ENCODE measurements at places on chromosomes 1 and 21.

- DNase-seq: no peak
These were observed 1.7 kb downstream of the PIP5K1A start for GRCh38 chr1:151199873-151200581.

- no peak for DNase-seq
These were observed 208.8 kb upstream of the ADGRL4 start for GRCh38 chr1:79215311-79215710.

DNA sequence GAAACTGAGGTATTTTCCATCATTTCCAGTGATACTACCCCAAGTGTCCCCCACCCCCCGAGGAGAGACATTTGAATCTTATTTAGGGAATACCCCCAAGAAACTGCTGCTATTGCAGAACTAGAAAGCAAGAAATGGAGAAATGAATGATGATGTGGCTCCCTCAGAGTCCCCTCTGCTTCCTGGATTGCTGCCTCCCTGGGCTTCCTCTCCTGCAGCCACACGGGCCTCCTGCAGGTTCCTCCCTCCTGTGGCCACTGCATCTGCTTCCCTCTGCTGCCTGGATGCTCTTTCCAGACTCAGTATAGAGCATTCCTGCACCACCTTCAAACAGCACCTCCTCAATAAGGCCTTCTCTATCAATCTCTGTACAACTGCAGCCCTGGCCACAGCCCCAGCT is 69.3 kb downstream of the SLC25A24 start:
- DNase-seq: no peak

DNA sequence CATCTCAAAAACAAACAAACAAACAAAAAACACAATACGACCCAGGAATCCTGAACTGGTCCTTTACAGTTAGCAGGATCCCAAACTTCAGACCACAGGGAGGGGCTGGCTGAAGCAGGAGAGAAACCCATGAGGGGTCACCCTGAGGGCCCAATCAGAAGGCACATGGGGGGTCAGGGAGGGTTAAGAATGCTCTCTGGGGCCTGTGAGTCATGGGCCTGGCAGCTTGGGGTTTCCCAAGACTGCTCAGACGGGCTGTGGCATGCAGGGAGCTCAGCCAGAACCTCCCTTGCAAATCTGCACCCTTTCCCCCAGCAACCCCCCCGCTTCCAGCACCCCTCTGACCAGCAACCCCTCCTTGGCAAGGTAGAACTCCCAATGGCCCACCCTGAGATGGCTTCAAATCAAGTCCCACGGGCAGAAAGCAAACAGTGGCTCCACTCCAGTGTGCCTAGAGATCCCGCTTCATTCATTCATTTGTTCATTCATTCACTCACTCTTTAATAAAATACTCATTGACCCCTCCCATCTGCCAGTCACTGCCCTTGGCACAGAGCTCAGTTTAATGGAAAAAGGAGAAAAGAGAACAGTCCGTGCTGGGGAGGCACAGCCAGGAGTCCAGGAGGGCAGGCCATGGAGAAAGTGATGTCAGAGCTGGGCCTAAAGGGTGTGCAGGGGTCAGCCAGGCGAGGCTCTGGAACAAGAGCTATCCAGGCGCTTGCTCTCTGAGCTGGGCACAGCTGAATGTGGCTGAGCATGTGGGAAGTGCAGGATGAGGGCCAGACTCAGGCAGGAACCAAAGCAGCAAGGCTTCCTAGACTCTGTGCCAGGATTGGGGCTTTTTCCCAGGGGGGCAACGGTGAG is 8.2 kb downstream of the UQCRHL start:
- no peak for DNase-seq

DNA sequence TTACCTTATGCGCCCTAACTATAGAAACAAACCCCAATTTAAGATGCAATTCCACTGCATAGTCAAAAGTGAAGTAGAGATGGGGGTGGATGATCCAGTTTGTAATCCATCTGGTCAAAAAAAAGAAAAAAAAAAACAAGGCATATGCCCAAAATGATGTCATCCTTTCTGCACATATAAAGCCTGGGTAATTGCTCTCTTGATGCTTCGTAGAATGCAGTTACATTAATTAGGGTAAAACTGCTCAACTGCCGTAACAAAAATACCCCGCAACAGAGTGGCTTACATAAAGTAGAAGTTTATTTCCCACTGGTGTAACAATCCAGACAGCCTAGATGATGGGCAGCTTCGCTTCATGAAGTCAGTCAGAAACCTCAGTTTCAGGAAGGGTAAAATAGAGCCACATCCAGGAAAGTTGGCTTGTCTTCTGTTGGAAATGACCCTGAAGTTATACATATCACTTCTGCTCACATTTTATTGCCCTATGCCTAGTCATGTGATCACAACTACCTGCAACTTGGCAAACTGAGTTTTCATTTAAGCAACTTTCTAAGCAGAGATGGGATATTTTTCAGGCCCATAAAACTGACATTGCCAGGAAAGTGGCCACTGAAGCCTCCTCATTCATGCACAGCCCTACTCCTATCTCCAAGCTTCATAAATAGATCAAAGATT is 221.7 kb downstream of the C1orf94 start:
- DNase-seq: no peak

GRCh38 chr1:214816603-214817002 is 213.6 kb downstream of the CENPF start:
- no peak for DNase-seq

DNA sequence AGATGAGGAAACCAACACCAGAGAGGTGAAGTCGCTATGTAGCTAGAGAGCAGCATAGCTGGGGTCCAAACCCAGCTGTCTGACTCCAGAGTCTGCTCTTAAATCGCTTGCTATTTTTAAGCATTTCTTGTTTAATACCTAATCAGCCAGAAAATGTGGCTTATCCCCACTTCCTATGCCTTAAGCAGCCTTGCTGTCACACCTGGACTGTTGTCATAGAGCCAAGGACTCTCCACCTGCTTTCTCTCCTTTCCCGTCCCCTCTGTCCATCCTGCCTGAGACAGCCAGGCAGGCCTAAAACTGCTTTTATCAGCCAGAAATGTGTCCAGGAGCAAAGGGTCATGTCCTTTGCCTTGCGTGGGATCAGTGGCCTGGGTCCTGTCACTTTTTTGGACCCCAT is 28.3 kb upstream of the EPHA8 start:
- DNase-seq: no peak

DNA sequence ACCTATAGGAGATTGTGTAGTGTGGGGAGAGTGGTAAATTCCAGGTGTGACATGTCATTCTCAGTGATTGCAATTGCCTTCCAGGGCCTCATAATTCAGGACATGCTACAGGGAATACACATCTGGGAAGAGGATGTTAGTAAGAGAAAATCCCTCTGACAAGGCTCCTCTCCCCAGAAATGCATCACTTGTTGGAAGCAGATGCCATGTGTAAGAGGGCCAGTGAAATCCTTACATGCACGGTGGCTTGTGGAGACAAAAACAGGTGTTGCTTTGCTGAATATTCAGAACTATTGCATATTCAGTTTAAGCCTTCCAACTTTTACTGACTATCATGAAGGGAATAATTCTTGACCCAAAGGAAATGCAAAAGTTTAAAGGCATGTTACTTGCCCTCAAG is 503.4 kb downstream of the NEGR1 start:
- no peak for DNase-seq

GRCh38 chr1:21368515-21369289 is 71.2 kb upstream of the NBPF3 start:
- DNase-seq: peak; percentile 56

- no peak for DNase-seq
These were observed 85.9 kb upstream of the ADAM30 start for GRCh38 chr1:119981986-119982815.

- DNase-seq: no peak
These were observed 76.5 kb downstream of the OLIG1 start for GRCh38 chr21:33146467-33146866.

DNA sequence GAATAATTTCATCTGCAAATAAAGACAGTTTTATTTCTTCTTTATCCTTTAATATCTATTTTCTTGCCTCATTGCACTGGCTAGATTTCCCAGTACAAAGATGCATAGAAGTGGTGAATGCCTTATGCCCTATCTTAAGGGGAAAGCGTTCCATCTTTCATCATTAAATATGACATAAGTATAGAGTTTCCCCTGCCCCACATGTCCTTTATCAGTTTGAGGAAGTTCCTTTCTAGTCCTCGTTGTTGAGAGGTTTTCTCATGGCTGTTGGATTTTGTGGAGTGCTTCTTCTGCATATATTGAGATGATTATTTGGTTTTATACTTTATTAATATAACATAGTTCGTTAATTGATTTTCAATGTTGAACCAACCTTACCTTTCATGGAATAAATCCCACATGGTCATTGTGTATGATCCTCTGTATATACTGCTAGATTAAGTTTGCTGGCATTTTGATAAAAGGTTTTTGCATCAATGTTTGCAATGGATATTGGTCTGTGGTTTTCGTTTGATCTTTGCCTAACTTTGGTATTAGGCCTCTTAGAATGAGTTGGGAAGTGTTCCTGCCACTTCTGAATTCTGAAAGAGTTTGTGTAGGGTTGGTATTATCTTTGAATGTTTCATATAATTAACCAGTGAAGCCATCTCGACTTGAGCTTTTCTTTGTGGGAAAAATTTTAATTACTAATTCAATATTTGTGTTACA is 15.6 kb downstream of the PRKACB start:
- no peak for DNase-seq

DNA sequence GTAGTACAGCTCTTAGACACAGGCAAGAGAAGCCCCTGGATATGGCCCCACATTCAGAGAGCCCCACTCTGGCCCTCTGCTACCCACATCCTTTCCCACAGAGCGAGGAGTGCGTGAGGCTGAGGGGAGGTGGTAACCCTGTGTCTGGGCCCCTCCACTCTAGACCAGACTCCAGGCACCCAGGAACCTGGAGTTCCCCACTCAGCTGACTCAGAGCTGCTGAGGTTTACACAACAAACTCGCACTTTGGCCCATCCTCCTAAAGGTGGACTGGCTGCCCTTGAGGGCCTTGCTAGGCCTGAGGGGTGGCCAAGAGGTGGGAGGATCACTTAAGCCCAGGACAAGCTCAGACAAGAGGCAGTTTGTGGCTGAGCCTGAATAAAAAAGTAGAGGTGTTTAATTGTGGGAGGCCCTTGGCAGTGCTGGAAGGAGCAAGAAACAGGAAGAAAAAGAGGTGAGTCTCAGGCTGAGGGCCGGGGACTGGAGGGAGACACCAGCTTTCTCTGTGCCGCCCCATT is 10.7 kb downstream of the MR1 start:
- DNase-seq: peak; percentile 81

GRCh38 chr1:39426346-39426745 is 65.1 kb upstream of the BMP8A start:
- DNase-seq: no peak

DNA sequence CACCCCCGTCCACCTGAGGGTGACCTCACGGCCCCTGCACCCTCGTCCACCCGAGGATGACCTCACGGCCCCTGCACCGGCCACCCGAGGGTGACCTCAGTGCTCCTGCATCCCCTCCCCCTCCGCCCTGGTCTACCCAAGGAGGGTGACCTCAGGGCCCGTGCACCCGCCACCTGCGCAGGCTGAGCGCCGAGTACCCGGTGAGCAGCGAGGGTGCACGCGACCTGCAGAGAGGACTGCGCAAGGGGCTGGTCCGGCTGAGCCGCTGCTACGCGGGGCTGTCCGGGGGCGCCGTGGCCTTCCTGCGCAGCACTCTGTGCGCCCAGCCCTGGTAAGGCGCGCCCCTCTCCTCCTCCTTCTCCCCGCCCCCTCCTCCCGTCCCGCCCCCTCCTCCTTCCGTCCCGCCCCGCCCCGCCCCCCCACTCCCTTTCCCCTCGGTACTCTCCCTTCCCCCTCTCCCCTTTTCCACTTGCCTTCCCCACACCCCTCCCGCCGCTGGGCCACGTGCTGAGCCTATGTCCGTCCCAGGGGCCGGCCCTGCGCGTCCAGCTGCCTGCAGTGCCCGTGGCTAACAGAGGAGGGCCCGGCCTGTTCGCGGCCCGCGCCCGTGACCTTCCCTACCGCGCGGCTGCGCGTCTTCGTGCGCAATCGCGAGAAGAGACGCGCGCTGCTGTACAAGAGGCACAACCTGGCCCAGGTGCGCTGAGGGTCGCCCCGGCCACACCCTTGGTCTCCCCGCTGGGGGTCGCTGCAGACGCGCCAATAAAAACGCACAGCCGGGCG is 28.4 kb downstream of the TRIM11 start:
- DNase-seq: no peak

DNA sequence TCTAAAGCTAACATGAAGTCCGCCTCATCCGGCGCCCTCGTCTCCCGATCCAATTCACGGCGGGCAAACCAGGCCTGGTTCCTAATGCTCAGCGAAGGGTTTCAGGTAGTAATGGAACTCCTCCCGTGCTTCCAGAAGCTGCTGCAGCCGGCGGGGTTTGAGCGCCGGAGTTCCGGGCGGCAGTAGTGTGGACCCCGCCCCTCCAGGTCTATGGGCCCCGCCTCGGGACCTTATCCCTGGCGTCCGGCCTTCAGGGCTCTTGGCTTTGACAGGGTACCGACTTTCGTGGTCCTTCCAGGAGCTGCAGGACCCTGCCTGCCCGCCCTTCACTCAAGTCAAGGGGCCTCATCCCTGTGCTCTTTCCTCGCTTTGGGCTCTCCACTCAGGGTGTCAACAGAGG is 304.1 kb downstream of the FAM72C start:
- DNase-seq: no peak

DNA sequence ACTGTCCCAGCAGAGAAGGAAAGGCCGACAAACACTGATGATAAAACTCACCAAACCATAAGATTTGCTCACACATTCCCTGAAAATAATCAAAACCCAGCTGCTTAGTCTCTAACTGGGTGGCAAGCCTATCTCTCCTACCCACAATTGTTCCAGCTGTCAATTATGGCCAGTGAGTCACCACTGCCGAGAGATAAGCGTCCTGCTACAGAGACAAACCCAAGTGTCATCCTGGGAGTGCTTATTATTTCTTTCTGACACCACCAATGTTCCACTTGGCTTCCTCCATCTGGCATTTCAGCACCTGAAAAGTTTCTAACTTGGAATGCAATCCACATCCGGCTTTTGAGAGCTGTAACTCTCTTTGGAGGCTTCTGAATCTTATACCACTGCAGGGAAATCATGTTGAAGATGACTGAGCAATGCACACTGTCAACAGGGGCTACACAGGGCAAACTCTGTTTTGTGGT is 51.5 kb upstream of the VAV3 start:
- no peak for DNase-seq

GRCh38 chr1:191620883-191621282 is 537.4 kb upstream of the RGS18 start:
- no peak for DNase-seq

- DNase-seq: no peak
These were observed 6.1 kb downstream of the RLF start for GRCh38 chr1:40167317-40167716.

- DNase-seq: no peak
These were observed 73.5 kb upstream of the NGF start for GRCh38 chr1:115411371-115412063.

DNA sequence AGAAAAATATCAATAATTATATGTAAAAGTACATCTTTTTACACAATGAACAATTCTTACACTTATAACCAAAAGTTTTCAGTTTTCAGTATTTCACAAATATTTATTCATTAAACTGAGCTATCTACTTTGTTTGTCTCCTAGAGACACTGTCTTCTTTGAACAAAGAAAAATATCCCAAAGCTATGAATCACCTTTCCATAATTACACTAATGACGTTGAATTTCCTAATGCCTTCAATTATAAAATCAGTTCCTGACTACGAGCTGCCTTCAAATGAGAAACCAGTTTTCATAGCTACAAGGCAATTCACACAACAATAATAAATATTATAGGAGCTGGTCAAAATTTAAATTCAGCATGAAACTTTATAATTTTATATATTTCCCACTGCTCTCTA is 201.8 kb upstream of the BRINP3 start:
- DNase-seq: no peak

GRCh38 chr1:100611086-100611485 is 73.1 kb downstream of the GPR88 start:
- DNase-seq: no peak

Measured in GM20000 (cell line).